ENCODE measurements at places on chromosomes 11 and 22.

GRCh38 chr22:49016909-49017481, 810.7 kb downstream of the BRD1 start:
- no peak for DNase-seq

DNA sequence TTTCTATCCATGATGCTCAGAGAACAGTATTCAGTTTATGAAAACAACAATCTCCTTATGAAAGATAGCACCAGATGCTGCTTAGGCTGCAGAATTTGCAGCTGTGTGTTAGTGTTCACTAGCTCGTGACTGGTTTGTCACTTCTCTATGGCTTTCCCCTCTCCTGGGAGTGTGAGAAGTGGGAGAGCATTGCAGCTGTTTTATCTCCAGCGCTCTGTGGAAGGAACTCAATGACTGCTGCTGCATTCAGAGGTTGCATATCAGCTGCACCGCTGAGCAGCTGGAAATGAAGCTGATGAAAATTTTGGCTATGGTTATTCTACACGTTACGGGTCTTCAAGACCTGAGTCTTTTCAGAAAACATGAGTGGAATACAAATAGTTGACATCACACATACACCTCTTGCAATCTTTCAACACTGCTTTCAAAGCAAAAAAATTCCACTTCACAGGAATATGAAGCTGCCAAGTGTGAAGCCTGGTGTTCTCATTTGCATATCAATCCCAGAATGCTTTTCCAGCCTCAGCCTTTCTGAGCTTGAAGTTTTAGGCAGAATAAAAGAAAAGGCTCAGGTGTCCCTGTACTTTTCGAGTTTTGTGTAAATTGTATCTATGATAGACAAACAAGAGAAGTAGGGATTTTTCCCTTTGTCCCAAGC, 149.3 kb upstream of the DDI1 start:
- no peak for DNase-seq

DNA sequence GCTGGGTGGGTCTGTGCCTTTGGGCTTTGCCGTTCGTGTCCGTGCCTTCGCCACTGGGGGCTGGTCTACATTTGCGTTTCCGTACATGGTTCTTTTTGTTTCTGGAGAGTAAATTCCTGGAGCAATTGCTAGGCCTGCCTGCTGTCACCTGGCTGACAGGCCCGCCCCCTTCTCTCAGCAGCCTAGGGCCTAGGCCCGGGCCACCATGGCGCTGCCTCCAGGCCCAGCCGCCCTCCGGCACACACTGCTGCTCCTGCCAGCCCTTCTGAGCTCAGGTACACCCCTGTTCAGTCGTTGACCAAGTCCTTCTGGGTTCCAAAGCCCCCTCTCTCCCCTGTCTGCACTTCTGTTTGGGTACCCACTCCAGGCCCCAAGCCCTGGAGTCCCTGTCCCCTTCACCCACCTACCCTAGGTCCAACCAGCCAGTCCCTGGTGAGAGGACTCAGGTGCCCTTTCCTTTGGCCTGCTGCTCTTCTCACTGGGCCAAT, 649 bp downstream of the TMEM25 start:
- no peak for DNase-seq

- no peak for DNase-seq
Measured at GRCh38 chr22:17803609-17804270, 29.5 kb upstream of the BID start.

- DNase-seq = peak; percentile 13
Measured at GRCh38 chr11:57513911-57514537, 1.5 kb downstream of the SLC43A1 start.

- no peak for DNase-seq
Measured at GRCh38 chr22:44906999-44907644, 102.7 kb downstream of the PHF21B start.

GRCh38 chr11:134901542-134901941, 489.5 kb upstream of the B3GAT1 start:
- no peak for DNase-seq

DNA sequence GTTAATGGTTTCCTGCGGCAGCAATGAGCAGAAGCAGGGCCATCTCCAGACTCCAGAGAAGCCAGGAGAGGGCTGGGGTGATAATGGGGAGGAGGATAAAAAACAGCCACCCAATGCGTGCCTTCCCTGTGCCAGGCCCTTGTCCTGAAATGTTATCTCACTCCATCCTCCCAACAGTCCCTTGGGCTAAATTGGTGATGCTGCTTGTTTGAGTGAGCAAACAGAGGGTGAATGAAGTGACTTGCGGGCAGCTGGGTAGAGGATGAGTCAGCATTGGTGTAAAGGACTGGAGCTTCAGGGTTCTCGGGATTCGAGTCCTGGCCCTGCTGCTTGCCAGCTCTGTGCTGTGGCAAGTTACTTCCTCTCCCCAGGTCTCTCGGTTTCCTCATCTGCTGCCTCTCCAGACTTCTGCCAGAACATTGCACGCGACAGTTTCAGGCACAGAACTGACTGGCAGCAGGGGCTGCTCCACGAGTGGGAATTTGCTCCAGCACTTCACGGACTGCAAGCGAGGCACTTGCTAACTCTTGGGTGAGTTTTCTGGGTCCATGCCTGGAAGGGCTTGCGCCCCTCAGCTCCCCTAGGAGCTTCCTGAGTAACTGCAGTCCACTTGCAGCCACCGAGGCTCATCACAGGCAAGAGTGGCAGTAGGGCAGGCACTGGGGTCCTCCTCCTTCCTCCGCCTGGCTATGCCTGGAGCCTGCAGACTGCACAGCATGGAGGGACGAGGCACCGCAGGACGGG, at the start of gene P2RY6:
Gene P2RY6, plus strand, starts transcription at position 403 of the 744 bp plus-strand sequence. CDS start 24,181 bp downstream, outside the sequence.
- DNase-seq = peak; percentile 14

GRCh38 chr11:12134236-12134585, 23.8 kb downstream of the MICAL2 start:
- no peak for DNase-seq

GRCh38 chr11:72604256-72604655, 70.0 kb downstream of the PDE2A start:
- DNase-seq = no peak

GRCh38 chr11:61293867-61294716, 1.0 kb downstream of the VWCE start:
- peak; percentile 10 for DNase-seq

DNA sequence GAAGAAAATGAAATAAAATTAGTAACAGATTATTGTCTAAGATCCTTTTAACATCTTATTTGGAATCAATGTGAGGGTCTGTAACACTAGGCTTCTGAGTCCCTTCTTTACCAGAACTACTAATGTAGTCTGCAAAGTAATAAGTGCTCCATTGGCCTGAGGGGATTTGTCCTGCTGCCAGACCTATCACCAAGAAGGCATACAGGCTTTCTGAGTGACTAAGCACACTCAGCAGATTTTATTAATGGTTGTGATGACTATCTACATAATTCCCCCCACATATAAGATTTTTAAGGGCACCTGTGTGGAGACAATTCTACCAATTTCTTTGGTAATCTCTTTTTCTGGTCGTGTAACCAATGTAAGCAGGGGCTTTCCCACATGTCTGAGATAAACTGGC, 365.0 kb upstream of the FAT3 start:
- DNase-seq = no peak

- no peak for DNase-seq
Measured at GRCh38 chr11:73800276-73800806, 12.7 kb downstream of the MRPL48 start.

GRCh38 chr22:48306785-48307510, 1520.7 kb downstream of the BRD1 start:
- DNase-seq = no peak

- DNase-seq = no peak
Measured at GRCh38 chr11:4191031-4191571, 96.5 kb downstream of the RRM1 start.

- no peak for DNase-seq
Measured at GRCh38 chr11:66915046-66915832, 42.9 kb downstream of the PC start.

GRCh38 chr11:89503422-89503821, 12.2 kb upstream of the NOX4 start:
- no peak for DNase-seq

DNA sequence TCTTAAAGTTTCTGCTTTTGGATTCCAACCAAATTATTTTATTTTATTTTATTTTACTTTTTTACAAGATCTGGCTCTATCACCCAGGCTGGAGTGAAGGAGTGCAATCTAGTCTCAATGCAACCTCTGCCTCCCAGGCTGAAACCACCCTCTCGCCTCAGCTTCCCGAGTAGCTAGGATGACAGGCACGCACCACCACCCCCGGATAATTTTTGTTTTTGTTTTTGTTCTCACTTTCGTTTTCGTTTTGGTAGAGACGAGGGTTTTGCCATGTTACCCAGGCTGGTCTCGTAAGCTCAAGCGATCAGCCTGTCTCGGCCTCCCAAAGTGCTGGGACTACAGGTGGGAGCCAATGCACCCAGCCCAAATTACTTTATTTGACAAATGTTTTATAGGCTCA, 219.8 kb downstream of the ETS1 start:
- no peak for DNase-seq

DNA sequence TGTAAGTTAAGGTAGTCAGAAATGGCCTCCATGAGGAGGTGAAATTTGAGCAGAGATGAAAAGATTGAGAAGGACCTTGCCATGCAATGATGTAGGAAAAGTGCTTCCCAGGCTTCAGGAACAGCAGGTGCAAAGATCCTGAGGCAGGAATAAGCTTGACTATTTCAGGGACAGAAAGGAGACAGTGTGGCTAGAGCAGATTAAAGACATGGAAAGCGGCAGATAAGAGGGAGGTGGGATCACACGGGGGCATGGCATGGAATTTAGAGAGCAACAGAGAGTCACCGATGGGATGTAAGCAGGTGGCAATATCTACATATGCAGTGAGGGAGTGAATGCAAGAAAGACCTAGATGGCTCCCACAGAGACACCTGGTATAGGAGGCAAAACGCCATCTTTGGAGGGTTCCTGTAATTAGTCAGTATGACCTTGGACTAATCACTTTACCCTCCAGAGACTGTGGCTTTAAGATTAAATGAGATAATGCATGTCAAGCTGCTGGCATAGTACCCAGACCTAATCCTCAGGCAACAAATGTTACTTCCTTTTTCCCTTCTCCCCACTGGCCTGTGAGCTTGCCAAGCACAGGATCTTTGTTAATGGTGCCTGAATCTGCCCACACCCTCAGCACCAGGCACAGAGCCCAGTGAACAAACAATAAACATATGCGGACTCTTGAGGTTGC, 24.6 kb upstream of the ACER3 start:
- peak; percentile 45 for DNase-seq

- no peak for DNase-seq
Measured at GRCh38 chr11:126599217-126599897, 243.9 kb downstream of the ST3GAL4 start.

DNA sequence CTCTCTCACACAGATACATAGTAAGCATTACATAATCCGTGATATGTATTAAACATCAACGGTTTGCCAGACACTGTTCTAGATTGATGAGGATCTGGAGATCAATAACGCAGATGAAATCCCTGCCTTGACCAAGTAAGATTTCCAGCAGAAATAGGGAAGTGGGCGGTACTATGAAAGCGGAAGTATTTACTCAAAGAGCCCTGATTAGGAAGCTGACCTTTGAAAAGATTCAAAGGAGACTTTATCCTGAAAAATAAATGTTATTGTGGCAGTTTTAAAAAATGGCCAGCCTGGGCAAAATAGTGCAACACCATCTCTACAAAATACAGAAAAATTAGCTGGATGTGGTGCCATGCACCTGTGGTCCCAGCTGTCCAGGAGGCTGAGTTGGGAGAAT, 26.8 kb downstream of the GAB2 start:
- no peak for DNase-seq

DNA sequence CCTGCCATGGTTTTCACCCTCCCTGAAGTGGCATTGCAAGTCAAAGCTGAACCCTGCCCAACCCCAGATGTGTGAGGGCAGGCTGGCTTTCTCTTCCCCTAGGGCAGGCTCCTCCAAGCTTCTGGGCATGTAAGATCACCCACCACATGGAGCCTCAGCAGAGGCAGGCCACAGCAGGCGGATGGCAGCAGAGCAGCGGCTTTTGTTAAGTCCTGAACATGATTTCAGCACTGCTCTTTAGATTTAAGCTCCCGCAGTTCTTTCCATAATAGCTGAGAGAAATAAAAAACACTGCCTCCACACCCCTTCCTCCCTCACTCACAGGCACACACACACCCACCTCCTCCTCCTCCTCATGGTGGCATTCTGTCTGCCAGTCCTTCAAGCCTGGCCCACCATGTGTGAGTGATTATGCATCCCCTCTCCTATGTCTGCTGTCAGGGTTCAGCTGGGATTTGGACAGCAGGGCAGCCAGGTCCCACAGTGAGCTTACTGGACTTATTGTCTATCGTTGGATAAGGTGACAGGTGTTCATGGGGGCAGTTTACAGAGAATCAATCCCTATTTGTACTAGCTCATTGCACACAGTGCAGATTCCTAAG, 5.0 kb upstream of the NTM start:
- no peak for DNase-seq

DNA sequence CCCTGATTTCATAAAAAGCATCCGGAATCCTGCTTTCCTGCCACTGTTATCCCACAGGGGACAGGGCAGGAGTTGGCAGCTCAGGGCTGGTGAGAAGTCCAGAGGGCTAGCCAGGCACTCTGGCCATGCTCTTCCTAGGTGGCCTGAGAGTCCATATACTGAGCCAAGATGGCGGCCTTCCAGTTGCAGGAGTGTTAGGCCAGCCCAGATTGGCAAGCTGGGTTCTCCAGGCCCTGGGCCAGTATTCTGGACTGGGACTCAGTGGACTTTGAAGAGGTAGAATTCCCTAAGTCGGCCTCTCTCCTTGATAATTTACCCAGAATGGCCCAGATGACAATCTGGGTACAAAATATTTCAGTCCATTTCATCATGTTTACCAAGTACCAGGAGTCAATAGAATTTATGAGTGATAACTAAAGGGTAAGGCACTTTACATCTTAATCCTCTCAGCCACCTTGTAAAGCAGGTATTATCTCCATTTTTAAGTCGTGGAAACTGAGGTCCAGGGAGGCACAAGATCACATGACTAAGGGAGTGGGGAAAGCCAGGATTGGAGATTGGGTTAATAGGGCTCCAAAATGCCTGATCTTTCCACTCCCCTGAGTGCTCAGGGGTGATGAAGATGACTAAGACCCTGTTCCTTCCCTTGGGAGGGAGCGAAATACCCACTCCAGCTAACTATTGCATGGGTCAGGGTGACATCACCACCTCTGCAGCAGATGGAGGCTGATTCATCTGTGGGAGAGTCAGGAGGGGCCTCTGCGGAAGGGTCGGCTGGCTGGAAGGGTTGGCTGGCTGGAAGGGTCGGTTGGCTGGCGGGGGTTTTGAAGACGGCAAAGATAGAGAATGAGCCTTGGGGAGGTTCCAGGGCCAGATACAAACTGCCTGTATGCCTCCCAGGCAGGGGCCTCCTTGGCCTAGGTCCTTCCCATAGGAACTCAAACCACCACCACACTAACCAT, 1.2 kb upstream of the MICALL1 start:
- peak; percentile 97 for DNase-seq

- no peak for DNase-seq
Measured at GRCh38 chr11:107014871-107015270, 3.4 kb downstream of the GUCY1A2 start.
